ENCODE measurements at places on chromosomes 5 and 9. TPM values are rescaled to one million over a fixed set of nuclear protein-coding genes. Genes with fewer than 3 reads are reported as not detected.

Gene SPINK13
- total RNA-seq, result not detected

Gene ARRDC3
- total RNA-seq, result 32.4 TPM

Gene SLC46A2
- total RNA-seq, result not detected

Gene SMIM33
- total RNA-seq, result 0.28 TPM

Gene GPR151
- total RNA-seq, result not detected

Gene RMI1
- 29.0 TPM for total RNA-seq
